ENCODE measurements at places on chromosomes 7 and 10.

- no peak for DNase-seq
These were observed 107.9 kb upstream of the SFMBT2 start for GRCh38 chr10:7518693-7519092.

DNA sequence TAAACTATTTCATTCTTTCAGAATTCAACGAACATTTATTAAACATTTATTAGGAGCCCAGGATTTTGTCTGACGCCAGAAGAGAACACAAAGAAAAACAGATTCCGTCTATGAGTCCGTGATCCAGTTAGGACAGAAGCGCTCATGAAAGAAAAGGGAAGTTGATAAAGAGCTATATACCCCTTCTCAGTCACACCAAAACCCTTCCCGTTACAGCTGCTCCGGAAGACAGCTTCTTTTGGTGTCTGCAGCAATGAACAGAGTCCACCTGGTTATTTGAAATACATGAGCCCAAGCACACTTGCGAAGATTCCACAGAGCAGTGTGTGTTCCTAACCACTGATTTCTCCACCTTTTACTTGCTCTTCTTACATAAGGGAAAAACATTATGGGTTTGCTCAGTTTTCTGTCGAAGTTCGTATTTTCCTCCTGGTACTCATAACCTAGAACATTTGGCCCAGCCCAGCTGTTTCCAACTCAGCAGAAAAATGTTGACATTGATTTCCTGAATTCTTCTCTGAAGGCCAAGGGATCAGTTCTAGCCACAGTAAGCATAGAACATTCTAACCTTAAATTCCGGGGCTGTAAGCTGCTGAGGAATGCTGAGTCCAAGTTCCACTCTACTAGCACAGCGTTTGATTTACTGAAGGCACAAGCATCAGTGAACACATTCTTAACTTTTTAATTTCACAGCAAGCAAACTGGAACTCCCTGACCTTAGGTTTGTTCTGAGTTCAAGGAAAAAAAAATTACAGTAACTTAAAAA, 206.5 kb downstream of the SORCS1 start:
- no peak for DNase-seq

DNA sequence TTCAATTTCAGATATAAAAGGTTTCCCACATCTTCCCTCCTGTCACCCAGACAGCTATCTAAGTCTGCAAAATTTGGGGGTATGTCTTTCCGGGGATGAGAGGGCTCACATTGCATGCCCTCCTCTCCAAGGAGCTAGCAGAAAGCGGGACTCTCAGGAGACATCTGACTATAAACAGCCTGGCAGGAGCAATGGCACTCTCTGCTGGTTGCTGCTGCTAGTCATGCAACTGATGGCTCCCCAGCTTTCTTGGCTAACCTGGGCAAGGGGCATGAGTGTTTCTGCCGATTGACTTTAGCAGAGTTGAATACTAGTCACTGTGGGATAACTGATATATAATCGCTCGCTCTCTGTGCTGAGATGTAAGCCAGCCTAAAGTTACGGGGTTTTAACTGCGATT, 12.0 kb downstream of the TBX20 start:
- DNase-seq = no peak

GRCh38 chr10:88082391-88082790, 219.0 kb downstream of the PTEN start:
- no peak for DNase-seq

- DNase-seq = no peak
These were observed 83.0 kb upstream of the ADRB1 start for GRCh38 chr10:113960617-113961181.

- no peak for DNase-seq
These were observed 87.5 kb downstream of the UBE2H start for GRCh38 chr7:129865093-129865924.

DNA sequence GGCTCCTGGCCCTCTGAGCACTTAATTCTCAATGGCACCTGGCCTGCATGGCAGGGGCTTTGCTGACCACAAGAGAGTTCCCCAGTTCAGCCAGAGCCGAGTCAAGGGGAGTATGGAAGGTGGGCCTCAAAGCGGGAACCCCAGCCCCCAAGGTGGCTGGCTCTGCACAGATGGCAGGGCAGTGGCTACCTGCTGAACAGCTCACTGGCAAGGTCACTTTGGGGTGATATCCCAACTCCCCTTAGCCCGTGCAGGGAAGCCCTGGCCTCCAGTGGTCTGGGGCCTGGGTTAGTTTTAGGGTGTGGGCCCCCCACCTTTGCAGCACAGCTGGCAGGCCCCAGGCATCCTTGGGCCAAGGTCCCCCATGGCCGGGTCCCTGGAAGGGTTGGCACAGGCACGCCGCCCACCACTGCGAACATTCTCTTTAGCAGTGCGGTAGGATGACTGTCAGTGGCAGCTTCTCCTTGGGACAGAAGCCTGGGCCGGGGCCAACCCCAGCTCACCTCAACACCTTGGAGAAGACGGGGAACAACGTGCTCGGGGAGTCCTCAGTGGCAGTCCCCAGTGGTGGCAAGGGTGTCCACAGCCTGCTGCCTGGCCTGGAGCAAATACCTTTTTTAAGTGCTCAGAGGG, 36.8 kb downstream of the PPIF start:
- no peak for DNase-seq

GRCh38 chr7:42494736-42495135, 257.7 kb upstream of the GLI3 start:
- no peak for DNase-seq

GRCh38 chr7:43071604-43072003, 40.8 kb upstream of the HECW1 start:
- no peak for DNase-seq

DNA sequence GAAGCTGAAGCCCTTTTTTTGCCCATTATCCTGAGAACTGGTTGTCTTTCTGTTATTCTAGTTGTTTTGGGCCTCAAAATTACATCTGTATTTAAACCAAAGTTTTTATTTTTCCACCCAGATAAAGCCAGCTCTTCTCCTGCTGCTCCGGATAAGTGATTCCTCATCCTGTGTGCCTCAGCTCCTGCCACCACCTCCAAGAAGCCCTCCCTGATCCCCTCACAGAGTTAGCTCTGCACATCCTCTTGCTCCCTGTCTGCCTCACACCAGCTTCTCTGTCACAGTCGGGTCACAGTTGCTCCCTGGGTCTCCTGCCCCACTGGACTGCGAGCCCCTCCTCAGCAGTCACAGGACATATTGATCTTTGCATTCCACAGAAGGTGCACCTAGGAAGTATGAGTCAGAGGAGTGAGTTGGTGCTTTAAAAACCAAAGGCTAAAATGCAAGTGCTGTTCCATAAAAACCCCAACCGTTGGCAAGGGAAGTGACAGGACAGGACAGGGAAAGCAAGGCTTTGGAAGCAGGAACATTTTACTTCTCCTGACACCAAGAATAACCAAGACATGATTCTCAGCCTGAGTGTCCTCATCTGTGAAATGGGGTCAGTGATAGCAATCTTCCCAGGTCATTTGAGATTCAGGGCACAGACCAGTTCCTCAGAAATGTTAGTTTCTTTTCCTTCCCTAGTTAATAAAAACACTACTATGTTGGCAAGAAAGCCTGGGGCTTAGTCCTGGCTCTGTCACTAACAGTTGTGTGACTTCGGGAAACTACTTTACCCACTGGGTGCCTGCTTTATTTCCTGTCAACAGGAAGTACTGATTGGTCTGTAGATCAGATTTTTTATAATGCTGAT, 36.5 kb upstream of the EEPD1 start:
- peak; percentile 39 for DNase-seq

- DNase-seq = no peak
These were observed 143.8 kb downstream of the TEX36 start for GRCh38 chr10:125538947-125539731.

DNA sequence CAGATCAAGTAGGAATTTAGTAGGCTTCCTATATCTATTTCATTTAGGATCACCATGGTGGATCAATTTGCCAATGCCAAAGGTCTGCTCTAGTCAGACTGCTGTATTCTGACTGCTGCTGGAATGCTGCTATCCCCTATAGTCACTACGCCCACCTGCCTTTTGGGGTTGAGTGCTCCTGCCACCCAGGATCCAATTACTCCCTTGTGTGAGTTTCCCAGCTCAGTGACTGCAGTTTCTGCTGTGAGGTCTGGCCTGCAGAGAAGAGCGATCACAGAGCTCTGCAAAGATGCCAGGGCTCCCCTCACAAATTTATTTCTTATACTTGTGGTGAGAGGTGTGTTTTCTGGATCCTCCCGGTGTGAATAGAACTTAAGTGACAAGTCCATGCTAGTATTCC, 88.1 kb upstream of the FOXI2 start:
- no peak for DNase-seq

DNA sequence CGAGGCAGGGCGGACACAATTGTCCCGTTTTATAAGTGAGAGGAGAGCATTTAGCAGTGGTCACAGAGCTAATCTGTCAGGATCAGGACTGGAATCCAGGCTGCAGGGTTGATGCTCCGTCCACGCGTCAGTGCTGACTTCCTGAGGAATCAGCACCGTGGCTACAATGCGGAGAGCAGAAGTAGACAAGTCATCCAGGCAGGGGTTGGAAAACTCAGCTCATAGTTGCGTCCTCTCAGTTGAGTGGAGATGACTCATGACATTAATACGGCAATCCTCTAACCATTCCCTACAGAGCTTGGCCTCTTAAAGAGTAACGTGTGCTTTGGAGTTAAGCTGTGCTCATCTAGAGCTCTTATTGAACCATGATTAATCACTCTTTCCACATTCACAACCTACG, 17.1 kb upstream of the HTR5A start:
- peak; percentile 43 for DNase-seq

- no peak for DNase-seq
These were observed 107.7 kb upstream of the DIP2C start for GRCh38 chr10:797179-797578.

GRCh38 chr7:114070246-114070645, 151.4 kb upstream of the PPP1R3A start:
- DNase-seq = no peak

GRCh38 chr10:129438024-129438423, 29.0 kb upstream of the MGMT start:
- DNase-seq = no peak

- no peak for DNase-seq
These were observed 405.0 kb upstream of the GALNT17 start for GRCh38 chr7:70726951-70727378.

GRCh38 chr7:88095-88926, 104.1 kb upstream of the FAM20C start:
- DNase-seq = no peak

GRCh38 chr10:70078329-70078728, 25.7 kb downstream of the MACROH2A2 start:
- DNase-seq = no peak

DNA sequence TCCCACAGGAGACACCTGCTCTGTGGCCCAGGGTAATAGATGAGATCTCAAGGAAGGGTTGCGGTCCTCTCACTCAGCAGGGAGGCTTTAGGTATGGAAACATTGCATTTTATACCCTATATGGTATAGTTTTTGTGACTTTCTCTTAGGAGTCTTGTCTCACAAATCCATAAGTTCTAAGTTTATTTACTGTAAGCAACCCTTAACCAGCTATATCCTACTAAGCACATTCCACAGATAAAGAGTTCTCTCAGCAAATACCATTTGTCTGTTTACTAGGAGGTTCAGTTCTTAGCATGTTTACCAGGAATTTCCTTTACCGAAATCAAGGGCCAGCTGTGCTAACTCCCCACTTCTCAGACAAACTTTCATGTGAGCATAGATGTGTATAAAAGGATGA, 66.9 kb downstream of the ANLN start:
- DNase-seq = no peak

- DNase-seq = no peak
These were observed 289.4 kb downstream of the DNAJB6 start for GRCh38 chr7:157625973-157626742.

- peak; percentile 53 for DNase-seq
These were observed 163.7 kb downstream of the SRPK2 start for GRCh38 chr7:105224884-105225651.

DNA sequence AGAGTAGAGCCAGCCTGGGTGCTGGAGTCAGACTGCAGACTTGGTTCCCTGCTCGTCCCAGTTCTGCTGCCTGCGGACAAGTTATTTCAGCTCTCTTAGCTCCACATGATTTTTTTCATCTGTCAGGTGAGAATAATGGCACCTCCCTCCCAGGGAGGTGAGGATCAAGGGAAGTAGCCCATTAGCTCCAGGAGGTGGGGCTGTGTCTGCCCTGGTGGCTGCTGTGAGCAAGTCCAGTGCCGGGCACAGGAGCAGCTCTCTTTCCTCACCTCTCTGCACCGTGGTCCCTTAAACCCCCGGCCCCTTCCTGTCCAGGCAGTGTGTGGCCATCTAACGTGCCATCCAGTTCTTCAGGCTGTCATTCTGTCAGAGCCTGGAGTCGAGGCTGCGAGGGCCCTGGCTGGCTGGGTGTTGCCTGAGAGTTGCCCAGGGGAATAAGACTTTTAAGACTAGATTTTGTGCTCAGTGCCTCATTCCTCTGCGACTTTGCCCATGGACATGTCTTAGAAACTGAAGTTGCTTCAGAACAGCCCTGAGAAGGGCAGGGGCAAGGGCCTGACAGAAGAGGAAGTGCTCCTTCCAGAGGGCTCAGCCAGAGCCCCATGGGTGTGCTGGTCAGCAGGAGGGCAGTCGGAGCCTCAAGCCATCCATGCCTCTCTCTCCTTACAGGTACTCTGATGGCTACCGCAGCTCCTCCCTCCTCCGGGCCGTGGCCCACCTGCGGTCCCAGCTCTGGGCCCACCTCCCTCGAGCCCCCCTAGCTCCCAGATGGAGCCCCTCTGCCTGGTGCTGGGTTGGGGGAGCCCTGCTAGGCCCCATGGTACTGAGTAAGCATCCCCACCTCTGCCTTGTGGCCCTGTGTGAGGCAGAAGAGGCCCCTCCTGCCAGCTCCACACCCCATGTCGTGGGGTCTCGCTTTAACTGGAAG, 5.0 kb downstream of the ABCB8 start:
- DNase-seq = no peak

- no peak for DNase-seq
These were observed 96.0 kb downstream of the CALN1 start for GRCh38 chr7:72316148-72316547.

DNA sequence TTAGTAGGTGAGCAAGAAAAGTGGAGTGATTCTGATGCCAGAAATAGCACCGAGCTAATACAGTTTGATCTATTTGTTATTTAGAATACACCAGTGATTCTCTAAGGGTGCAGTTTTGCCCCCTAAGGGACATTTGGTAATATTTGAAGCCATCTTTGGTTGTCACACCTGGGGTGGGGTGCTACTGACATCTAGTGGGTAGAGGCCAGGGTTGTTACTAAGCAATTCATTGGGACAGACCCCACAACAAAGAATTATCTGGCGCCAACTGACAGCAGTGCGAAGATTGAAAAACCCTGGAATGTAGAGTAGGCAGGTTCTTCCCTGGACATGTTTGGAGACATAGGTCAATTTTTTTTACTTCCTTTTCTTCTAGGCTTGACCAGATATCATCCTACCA, 14.6 kb downstream of the PALS2 start:
- DNase-seq = no peak

All from H54 (cell line).